MV-4-11 (cell line): ENCODE measurements at places on chromosomes 1 and 21.

DNA sequence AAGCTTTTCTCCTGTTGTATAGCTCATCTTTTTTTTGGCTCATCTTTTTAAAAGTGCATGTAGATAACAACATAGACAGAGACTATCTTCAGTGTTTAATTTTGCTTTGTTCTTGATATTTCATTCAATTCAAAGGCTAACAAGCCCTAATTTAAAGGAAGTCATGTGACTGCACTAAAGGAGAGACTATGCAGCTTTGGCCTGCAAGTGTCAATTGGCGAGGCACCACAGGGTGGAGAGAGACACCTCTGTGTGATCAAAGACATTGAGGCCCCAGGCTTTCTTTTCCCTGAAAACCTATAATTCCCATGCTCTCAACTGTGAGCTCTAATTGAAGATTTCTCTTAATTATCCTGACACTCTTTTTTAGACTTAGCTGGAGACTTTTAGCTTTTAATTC lies 53.6 kb downstream of the CHODL start:
- no peak for DNase-seq

DNA sequence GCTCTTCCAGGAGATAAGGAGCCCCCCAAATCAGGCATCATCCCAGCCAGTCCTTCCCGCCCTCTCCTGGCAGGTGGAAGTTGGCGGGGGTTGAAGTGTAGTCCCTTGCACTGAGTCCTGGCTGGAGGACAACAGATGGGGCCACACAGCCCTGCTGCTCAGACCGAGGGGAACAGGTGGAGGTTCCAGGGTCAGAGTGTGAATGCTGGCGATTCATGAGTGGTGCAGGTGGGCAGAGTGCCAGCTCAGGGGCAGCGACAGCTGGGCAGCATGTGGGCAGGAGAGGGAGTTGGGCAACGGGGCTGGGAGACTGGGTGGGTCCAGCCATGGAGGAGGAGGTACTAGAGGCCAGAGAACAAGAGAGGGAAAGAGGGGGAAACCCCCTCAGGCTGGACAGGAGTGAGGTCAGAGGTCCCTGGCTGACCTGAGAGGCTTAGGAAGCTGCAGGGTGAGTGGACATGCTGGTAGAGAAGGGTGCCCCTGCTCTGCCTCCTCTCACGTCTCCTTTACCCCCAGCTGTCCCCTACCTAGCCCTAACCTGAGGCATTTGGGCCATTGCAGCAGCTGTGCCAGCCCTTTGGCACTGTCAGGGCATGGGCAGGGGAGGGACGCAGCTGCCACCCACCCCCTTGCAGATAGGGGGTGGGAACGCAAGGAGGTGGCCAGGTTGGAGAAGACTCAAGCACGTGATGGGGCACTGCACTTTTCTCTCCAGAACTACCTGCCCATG lies 11.3 kb upstream of the ADORA1 start:
- DNase-seq, result no peak

DNA sequence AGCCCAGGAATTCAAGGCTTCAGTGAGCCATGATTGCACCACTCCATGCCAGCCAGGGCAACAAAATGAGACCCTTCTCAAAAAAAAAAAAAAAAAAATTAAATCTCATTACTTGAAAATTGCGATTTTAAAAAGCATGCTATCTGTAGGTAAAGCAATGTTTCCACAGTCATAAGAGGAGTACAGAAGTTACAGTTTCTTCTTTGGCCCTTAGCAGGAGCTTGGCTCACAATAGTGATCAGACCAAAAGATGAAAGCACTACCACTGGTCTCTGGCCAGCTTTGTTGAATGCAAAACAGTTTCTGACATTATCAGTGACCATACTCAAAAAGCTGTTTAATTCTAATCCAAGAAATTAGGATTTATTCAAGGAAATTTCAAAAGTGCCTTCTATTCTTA lies 31.2 kb downstream of the VAV3 start:
- DNase-seq, result no peak

DNA sequence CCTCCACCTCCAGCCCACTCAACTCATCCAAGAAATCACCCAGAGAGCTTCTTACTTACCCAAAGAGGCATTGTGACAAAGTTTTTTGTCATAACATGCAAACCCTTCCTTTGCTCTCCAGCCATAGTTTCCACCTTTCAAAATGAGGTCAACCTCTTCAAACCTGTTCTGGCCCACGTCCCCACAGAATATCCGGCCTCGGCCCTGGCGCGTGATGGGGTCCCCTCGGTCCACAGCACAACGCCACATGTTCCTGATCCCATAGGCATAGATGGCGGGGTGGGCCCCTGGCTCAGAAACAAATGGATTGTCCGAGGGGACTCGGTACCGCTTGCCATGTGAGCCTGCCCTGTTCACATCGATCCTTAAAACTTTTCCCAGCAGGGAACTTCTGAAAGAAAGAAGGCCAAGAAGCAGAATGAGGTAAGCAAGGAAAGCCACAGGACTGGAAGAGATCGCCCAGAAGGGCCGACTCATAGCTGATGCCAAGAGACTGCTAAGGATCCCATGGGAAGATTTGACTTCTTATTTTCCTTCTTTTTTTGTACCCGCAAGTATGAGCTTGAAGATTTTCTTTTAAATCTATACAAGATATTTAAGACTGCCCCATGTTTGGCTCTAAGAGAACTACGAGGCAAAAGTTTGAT lies 7.8 kb downstream of the HHIPL2 start:
- no peak for DNase-seq

DNA sequence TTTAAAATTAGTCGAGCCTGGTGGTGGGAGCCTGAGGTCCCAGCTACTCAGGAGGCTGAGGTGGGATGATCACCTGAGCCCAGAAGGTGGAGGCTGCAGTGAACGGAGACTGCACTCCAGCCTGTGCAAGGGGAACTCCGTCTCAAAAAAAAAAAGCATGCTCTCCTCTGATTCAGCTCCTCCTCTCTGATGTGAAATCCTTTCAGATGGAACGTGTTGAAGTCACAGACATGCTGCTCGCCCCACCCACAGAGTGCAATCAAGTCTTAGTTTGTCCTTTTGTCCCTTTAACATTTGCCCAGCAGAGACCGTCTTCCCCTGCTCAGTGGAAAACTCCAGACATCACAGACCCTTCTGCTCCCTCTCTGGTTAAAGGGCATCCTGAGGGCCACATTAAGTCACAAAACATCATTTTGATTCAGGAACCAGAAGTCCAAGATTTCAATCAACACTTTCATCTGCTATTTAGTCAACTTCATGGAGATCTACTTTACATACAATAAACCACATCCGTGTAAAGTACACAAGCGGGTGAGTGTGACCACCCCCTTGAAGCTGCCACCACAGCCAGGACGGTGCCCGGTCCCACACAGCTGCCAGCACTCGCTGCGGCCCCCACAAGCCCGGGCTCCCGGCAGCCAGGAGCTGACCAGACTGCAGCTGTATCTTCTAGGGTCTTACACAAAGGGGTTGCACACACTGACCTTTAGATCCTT lies 18.9 kb upstream of the RNF223 start:
- DNase-seq, result no peak
